ENCODE measurements at places on chromosomes 7 and 10.
A peak's percentile ranks its signal among the peaks of the same experiment; 100 is the strongest.

GRCh38 chr10:101238732-101239105 lies 9.5 kb upstream of the LBX1 start:
- peak; percentile 57 for DNase-seq

DNA sequence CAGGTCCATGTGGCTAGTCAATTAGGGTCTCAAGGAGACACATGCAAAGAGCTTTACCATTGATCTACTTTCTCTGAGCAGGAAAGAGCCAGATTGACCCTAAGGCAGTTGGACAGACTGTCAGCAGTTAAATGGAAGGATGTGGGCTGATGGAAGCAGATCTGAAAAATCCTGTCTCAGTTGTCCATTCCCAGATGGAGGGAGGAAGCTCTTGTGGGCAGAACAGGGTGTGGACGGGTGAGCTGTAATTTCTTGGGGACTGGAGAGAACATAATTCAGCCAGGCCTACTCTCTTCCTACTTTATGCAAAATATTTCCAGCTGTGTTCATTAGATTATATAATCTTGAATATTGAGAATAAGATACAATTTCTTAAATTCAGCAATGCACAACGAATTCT lies 163.6 kb downstream of the GNAT3 start:
- no peak for DNase-seq

DNA sequence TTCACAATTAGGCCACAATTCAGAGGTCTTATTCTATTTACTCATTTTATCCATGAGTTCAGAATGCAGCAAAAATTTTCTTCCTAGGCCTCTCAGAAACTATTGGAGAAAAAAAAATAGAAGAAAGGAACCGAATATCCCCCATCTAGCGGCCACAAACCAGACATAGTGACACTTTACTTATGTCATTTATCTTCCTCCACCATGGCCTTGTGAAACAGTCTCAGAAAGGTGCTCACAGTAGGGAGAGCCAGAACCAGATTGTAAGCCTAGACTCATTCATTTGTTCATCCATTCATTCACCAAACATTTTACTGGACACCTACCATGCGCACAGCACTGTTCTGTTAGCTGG lies 16.0 kb downstream of the CREB3L2 start:
- DNase-seq = no peak

GRCh38 chr10:129764901-129765663 lies 199.0 kb downstream of the EBF3 start:
- DNase-seq = peak; percentile 5

- no peak for DNase-seq
These were observed 24.7 kb downstream of the WNT8B start for GRCh38 chr10:100487529-100487928.

- DNase-seq = no peak
These were observed 285.8 kb downstream of the LRRTM3 start for GRCh38 chr10:67211680-67212079.

DNA sequence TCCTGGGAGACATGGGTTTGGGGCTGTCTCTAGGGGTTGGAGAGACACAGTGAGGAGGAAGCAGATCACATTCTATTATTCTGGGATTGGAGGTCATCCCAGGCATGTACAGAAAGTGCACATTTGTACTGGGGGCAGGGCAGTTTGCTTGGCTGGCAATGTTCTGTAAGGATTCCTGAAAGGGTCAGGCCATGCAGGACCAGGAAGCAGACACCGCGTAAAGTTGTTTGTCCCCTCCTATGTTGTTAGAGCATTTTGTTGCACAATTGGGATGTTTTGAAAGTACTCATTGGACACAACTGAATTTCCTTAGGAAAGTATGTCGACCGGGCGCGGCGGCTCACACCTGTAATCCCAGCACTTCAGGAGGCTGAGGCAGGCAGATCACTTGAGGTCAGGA lies 12.5 kb downstream of the LYZL2 start:
- no peak for DNase-seq

- DNase-seq = no peak
These were observed 84.1 kb downstream of the MDFIC start for GRCh38 chr7:115005953-115006352.

DNA sequence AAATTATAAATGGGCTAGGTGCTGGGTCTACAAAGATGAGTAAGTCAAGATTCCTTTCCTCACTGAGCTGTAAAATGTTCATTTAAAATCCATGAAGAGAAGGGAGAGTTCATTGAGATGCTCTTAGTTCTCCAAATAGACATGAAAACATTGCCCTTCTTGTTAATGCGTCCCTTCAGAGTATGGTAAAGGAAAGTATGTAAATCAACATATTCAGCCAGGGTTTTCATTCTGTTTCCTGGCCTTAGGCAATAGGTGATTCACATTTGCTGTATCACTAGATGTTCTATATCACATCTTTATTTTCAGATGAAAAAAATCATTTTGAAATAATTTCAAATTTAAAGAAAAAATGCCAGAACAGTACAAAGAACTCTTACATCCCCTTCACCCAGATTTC lies 5.4 kb downstream of the ANKIB1 start:
- DNase-seq = no peak

- no peak for DNase-seq
These were observed at the start of gene ADRA2A for GRCh38 chr10:111076682-111077478. Gene ADRA2A (plus strand): TSS chr10:111077029. CDS start chr10:111077997, 968 bp downstream.
